Effector memory CD4-positive, alpha-beta T cell (primary cell): ENCODE measurements at places on chromosomes 6 and 20.

- no peak for DNase-seq
These were observed 3.6 kb upstream of the HINT3 start for GRCh38 chr6:125952764-125953501.

DNA sequence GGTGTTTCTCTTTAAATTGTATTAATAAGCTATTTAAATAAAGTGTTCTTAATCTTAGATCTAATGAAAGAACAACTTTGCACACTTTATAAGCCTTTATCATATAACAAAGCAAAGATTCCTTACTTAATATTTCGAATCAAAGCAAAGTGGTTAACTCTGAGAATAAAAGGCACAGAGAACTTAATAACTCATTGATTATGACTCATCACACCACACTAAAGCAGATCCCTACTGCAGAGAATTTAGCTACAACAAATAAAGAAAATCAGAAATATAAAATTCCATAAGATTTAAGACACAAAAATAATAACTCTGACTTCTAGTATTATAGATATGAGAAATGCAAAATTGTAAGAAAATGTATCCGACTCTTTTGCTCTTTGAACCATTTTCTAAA lies 135.6 kb upstream of the RUNX2 start:
- no peak for DNase-seq

GRCh38 chr6:83847179-83847578 lies 6.0 kb upstream of the RIPPLY2 start:
- DNase-seq: no peak

GRCh38 chr6:89302936-89303335 lies 12.2 kb downstream of the GABRR2 start:
- DNase-seq: no peak

GRCh38 chr6:90411292-90411781 lies 114.7 kb upstream of the BACH2 start:
- peak; percentile 66 for DNase-seq

- DNase-seq: no peak
These were observed 39.7 kb downstream of the SYNJ2 start for GRCh38 chr6:158021376-158021775.

- peak; percentile 8 for DNase-seq
These were observed 2.6 kb upstream of the BPIFB4 start for GRCh38 chr20:33076662-33077372.

GRCh38 chr6:169803816-169804340 lies 52.5 kb downstream of the ERMARD start:
- DNase-seq: no peak

GRCh38 chr20:402496-402885 lies 5.6 kb upstream of the RBCK1 start:
- DNase-seq: no peak

DNA sequence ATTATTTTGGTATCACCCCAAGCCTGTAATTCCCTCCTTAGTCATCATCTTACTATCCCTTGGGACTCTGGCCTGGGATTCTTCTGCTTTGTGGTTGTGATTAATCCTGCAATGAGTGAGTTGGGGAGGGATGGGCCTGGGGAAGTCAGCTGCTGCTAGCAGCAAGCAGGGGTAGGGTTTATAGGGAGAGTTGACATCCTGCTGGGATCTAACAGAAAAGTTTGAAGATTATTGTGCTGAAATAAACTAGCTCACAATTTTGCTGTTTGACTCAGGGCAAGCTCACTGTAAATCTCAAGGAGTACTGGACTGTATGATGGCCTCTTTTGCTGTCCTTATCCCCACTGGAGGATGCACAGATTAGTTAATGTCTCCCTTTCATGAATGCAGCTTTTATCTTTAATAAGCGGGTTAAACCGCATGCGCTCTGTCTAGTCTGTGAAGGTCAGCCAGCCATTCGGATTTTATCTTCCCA lies 83.4 kb downstream of the JARID2 start:
- no peak for DNase-seq

- DNase-seq: no peak
These were observed 131.0 kb upstream of the PHACTR1 start for GRCh38 chr6:12585497-12585958.
